Stimulated activated CD4-positive, alpha-beta T cell treated with anti-CD3 and anti-CD28 coated beads, TNF-alpha, amount 100 ng/mL, for 1 hour (primary cell): ENCODE measurements at places on chromosomes 2 and 18.

- no peak for DNase-seq
Observed at GRCh38 chr2:73928963-73929347, 2.3 kb downstream of the DGUOK start.

GRCh38 chr2:186976329-186976728 is 127.4 kb upstream of the ZSWIM2 start:
- DNase-seq, result no peak

DNA sequence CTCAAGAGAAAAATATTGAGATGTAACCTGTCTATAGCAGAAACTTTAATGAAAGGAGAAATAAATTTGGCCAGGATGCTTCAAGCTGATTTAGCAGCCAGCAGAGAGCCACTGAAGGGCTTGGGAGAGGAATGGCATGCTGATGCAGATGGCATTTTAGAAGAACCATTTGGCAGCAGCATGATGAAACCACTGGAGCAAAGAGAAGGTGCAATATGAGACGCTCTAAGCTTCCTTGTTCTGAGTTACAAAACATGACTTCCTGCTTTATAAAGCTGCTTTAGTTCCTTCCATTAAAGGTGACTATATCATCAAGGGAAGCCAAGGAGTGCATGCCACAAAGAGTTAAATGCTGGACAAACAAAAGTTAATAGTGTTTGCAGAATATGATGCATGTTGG is 189.7 kb downstream of the PID1 start:
- DNase-seq, result no peak

- no peak for DNase-seq
Observed at GRCh38 chr18:23058746-23059415, 76.4 kb upstream of the CABLES1 start.

GRCh38 chr2:177554365-177554764 is 161.8 kb downstream of the AGPS start:
- no peak for DNase-seq

GRCh38 chr2:39779341-39779851 is 338 bp upstream of the THUMPD2 start:
- no peak for DNase-seq

GRCh38 chr2:119409506-119409905 is 22.1 kb upstream of the TMEM37 start:
- DNase-seq, result no peak

DNA sequence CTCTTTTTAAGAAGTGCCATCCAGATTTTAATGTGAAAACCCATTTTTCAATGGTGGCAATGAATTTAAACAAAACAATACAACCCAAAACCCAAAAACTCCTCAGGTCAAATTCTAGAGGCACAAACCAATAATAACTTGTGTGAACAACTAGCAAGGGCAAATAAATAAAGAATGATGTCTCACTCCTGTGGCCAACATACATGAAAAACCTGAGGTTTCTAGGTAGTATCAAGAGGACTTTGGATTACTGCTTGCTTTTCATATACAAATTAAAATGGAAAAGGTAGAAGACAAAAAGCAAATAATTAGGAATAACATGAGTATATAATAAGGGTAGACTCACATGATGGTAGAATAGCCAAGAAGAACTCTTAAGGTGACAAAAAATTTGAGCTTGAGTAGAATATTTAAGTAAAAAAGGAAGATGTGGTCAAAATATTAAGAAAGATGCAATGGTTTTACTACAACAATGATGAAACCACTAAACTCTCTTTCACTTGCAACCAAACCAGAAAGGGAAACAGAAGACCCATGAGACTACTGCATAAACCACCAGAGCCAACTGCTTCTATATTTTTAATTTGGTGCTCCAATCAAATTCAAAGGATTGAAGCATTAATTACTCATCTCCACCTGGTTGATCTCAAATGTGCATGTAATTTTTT is 53.5 kb downstream of the DARS1 start:
- no peak for DNase-seq

DNA sequence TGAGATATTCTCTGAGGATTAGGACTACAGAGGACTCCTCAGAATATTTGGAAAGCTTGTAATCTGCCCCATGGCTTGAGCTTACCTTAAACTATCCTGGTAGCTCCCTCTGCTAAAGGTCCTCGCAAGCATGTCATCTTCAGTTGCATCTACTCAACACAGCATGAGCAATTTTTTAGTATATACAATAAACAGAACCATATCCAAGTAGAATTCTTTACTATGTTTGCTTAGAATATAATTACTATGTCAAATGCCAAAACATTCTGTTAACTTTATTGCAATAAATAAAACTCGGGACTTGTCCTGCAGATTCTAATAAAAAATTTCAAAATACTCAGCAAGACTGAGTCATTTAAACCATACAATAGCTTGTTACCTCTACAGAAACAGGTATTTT is 62.8 kb downstream of the ABCB11 start:
- DNase-seq, result no peak

GRCh38 chr2:36352701-36353100 is 2.9 kb upstream of the CRIM1 start:
- no peak for DNase-seq

GRCh38 chr2:39697454-39697853 is 31.7 kb downstream of the TMEM178A start:
- no peak for DNase-seq
